ENCODE measurements at places on chromosomes 7 and 10.

DNA sequence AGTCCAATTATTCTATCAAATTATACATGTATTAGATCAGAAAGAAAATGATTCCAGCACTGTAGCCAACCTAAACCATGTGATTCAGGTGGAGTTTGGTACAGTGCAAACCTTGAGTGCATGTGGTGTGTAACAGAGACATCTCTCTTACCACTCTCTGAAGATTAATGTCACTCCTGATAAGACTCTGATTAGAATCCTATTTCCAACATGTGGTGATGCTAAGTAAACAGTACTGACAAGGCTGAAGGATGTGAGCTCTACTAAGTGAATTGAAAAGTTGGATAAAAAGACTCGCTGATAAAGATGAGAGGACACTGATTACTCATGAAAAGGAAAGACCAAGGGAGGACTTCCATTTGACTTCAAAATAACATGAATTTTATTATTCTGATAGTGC lies 232.0 kb downstream of the SDK1 start:
- DNase-seq = no peak

DNA sequence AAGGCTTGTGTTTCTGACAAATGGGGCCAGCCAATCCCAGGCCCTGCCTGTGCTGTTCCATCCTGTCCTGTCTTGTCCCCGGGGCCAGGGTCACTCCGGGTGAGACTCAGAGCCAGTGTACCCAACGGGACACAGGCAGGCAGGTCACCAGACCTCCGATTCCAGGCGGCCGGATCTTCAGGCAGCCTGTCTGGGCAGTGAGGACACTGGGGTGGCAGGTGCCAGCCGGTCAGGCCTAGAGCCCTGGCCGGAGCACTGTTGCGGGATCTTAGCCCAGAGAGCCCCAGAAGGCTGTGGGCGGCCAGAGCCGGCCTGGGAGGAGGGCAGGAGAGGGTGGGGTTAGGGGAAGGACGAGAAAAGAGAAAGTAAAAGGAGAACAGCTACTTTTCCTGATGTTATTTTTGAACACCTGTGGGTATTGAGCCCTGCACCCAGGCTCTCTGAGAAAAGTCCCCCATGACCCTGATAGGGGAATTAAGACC lies 134.3 kb upstream of the TNRC18 start:
- no peak for DNase-seq

DNA sequence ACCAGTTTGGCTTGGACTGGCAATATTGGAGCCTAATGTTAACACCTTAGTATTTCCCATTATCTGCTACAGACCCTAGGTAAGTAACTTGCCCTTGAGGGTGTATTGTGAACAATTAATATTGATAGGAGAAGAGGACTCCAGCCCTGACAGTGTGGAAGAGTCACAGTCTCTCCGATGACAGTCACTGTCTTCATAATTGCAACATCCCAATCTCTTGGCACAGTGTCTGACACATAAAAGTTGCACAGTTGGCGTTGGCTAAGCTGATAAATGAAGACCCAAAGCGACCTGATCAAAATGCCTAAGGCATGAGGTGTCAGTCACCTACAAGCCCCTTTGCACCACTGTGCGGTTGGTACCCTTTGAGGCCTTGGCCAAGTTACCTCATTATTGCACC lies 154.7 kb upstream of the AOAH start:
- no peak for DNase-seq

DNA sequence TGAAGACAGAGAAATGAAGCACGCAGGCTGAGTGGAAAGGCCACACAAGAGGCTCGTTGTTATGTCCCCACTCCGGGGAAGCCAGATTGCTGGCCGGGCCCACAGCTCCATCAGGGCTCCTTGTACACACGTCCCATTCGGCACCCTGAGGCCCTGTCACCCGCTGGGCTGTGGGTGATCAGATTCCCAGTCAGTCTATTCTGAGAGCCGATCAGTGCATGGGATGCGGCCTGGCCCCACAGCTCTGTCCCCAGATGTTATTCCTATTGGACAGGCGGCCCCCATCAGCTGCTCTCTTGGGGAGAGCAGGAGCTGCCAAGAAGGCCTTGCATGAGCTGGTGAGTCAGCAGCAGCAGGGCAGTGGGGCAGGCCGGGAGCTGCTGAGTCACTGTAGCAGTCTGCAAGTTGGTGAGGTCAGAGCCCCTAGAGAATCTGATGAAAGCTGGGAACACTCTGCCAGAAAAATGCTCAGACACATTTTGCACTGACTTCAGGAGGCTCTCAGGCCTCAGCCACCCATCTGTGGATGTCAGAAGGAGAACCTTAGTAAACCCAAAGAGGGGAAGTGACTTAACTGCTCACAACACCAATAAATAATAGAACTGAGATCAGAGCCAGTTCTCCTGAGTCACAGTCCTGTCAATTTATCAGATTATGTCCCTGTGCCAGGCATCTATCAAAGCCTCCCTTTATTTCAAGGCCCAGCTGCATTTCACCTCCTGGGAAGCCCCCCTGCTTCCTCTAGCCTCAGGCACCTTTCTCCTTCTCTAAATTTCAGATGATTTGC lies 9.4 kb upstream of the PSAP start:
- peak; percentile 32 for DNase-seq

GRCh38 chr10:127922675-127923366 lies 15.9 kb downstream of the PTPRE start:
- no peak for DNase-seq

- DNase-seq = peak; percentile 92
These were observed 32.5 kb downstream of the OGDH start for GRCh38 chr7:44638611-44639557.

GRCh38 chr7:149266451-149266850 lies 4.5 kb downstream of the ZNF783 start:
- DNase-seq = no peak

DNA sequence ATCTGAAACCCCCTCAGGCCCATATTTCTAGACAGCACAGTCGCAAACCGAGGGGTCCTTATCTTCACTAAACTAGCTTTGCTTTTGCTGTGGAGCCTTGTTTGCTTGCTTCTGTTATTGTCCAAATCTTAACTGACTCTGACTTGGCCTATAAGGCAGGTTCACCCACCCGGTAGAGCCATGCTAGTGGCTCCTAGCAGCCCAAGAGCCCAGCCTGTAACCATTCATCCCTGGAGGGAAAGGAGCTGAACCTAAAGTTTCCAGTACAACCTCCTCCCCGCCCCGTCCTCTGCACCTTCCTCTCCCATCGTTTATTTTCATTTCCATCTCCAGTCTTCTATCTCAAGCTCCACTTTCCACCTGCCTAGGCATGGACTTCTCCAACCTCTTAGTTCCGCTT lies 345.7 kb downstream of the PTPRN2 start:
- no peak for DNase-seq

DNA sequence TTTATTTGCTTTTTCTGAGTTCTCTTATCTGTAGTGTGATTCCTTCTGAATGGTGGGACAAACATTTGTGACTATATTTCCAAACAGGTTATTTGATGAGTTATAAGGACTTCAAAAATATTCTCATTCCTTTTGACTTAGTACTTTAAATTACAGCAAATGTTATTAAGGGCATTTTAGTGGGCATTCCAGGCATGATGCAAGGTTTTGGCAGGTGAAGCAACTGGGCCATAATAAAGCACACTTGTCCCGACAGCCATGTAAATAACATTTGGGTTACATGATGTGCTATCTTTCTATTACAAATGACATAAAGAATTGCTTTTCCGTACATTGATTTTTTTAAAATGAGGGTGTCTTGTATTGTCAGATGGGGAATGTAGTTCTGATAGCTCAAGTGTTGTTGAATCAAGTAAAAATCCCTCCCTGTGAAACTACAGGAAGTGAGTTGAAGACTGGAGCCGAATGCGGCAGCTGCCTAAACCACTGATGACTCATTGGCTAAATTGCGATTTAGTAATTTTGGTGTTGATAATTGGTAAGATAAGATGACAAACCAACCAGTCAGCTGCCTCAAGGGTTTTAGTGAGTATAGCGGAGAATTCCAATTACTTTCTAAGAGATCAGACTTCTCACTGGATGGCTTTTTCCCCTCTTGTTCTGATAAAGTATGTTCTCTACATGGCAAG lies 231.3 kb upstream of the NPY start:
- peak; percentile 10 for DNase-seq

DNA sequence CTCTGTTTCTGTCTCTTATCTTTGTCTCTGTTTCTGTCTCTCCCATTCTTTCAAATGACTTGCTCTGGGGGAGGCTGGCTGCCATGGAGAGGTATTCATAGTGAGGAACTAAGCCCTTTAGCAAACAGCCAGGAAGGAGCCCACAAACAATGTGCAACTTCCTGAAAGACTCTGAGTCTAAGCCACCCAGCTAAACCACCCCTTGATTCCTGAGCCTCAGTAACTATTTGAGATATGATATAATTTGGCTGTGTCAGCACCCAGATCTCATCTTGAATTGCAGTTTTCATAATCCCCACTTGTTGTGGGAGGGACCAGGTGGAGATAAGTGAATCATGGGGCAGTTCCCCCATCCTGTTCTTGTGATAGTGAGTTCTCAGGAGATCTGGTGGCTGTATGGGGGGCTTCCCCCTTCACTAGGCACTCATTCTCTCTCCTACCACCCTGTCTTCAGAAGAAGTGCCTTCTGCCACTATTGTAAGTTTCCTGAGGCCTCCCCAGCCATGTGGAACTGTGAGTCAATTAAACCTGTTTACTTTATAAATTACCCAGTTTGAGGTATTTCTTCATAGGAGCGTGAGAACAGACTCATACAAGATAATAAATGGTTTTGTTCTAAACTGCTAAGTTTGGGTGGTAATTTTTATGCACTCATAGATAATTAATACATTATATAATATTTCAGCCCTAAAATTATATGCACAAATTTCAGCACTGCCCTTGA lies 121.2 kb upstream of the FOXP2 start:
- DNase-seq = no peak

DNA sequence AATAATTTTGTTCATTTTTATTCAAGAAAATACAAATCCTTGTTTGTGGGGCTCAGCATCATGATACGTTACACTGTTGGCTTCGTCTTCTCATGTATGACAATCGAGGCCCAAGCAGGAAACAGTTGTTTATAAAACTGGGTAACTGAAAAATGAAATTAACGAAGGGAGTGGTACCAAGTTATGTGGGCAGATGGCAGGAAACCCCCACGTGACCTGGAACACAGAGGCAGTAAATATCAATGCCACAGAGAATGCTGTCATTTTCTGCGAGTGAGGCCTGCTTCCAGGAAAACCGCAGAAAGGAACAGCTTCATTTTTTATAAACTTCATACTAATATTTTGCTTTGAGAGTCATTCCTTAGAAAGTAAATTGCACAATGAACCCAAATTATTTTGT lies 201.0 kb upstream of the ADARB2 start:
- DNase-seq = peak; percentile 30

DNA sequence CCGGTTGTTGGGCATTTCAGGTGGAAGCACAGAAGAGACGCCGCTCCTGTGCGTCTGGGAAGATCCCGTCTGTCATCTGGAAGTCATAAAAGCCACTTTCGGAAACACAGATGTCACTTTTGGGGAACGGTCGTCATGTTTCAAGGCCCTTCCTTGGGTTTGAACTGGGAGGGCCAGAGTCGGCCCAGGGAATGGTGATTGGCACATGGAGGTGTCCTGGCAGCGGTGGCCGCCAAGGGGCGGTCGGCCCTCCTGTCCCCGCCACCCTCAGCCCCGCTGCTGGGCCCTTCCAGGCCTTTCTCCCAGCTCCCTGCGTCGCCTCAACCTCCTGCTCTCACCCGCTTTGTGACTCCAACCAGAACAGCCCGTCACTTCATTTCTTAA lies 115.2 kb upstream of the SFMBT2 start:
- no peak for DNase-seq

GRCh38 chr7:1665549-1666316 lies 4.3 kb upstream of the ELFN1 start:
- no peak for DNase-seq

GRCh38 chr10:52653263-52653909 lies 119.2 kb downstream of the MBL2 start:
- no peak for DNase-seq

DNA sequence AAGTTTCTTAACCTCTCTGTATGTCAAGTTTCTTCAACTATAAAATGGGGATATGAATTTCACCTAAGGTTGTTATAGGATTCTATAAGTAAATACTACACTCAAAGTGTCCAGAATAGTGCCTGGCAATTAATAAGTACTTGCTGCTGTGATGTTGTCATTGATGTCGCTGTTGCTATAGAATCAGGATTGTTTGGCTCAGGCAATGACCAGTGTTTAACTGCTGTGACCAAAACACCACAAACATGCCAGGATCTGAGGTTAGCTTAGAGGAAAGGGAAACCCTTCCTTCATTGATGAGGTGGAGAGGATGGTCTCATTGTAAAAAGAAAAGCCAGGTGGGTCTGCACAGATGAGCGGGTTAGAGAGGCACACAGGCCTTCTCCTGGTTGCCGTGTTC lies 223.1 kb upstream of the INHBA start:
- no peak for DNase-seq

DNA sequence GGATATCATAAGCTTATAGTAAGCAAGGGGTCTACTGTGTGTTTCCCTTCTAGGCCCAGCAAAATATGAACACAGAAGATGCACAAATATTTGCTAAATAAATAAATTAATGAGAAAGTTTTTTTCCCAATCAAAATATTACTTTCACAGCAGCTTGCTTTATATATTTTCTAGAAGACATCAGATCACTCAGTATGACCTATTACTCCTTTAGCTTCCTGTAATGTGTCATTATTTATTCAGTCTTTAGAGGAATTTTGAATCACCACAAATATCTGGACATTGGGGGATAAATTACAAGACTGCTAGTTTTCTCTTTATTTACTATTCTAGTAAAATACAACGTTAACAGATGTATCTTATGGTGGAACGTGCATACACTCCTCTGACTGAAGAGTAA lies 765.8 kb upstream of the POM121L12 start:
- DNase-seq = no peak

Measured in CD4-positive, alpha-beta T cell treated with Interleukin-4 for 4 hours (primary cell).